ENCODE measurements at places on chromosomes 7 and 10. TPM values are rescaled to one million over a fixed set of nuclear protein-coding genes. Genes with fewer than 3 reads are reported as not detected.

Gene ZNF33A
- total RNA-seq, result 37.3 TPM

Gene ARPC1A
- 29.2 TPM for total RNA-seq

Gene RBM20
- total RNA-seq, result not detected

DNA sequence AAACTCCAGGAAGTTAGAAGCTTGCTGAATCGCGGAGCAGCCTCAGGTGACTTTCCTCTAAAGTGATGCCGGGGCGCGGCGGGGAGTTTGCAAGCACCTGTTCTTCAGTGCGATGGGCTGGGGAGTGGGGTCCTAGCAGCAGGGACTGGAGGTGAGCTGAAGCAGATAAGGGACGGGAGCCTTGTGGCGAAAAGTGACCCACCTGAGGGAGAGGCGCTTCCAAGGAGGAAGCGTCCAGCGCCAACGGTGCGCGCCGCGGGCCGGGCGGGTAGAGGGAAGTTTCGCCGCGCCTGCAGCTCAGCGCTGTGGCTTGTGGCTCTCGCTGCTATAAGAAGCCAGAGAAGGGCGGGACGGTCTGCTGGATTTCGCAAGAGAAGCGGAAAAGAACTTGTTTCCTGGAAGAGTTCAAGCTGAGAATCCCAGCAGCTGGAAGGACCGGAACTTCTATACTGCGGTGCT, at the start of gene STEAP4:
Gene STEAP4 (minus strand): TSS at position 305 of the 459 bp plus-strand sequence. CDS start 22,625 bp downstream, outside the sequence.
- no peak for DNase-seq

GRCh38 chr7:101161692-101162471, 3.5 kb downstream of the VGF start:
- DNase-seq, result no peak

GRCh38 chr10:48439581-48440041, 133.1 kb downstream of the MAPK8 start:
- DNase-seq, result no peak

Gene MDH2
- total RNA-seq, result 77.0 TPM

- DNase-seq, result no peak
Observed at GRCh38 chr10:100328198-100328597, 1.8 kb downstream of the PKD2L1 start.

Gene HTR5A
- not detected for total RNA-seq

DNA sequence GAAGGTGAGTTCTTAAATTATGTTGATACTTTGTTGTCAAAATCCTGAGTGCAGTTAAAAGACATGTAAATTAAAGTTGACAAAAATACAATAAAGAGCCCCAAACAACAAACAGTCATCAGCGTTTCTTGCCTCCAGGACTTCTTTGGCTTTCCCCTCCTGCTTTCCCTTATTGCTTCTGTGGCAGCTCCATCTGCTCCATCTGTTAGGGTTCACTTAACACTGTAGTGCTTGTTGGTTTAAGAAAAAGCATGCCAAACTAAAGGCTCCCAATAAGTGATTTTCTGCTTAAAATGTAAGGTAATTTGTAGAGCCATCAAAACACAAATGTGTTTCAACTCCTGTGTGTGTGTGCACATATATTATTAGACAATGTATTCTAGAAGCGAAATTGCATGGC, 254.3 kb upstream of the GNAI1 start:
- DNase-seq, result no peak

DNA sequence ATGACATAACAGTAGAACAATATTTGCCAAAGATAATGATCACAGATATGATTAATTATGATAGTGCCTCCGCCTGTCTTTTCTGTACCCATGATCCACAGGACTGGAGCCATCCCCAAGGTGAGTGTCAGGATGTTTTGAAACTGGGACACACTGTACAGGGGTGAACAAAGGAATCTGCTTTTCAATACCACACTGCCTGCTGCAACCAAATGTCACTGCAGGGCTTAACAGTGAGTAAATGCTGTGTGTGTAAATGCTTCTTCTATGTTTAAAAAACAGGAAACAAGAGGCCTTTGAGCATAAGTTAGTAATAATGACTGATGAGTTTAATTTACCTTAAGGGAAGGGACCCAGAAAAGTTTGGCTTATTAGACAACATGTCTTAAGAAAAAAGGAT, 65.2 kb downstream of the HBP1 start:
- DNase-seq, result no peak

- no peak for DNase-seq
Observed at GRCh38 chr7:122155566-122155965, 11.5 kb upstream of the AASS start.

Gene CHST15
- 0.26 TPM for total RNA-seq

DNA sequence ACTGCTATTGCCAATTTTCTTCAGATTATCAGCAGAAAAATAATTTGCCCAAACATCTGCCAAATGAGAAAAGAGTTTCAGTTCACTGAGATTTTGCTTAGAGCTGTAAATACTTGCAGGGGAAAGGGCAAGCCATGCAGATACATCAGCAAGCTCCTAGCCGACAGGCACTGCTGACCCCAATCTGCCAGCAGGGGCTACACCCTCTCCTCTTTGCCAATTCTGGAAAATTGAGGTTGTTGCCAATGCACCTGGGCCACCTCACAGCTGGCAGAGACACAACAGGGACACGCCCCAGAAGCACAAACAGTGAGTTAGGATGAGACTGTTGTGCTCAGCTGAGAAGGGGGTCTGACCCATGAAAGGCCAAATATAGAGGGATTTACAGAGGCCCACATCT, 129.5 kb upstream of the MYO3A start:
- no peak for DNase-seq

Gene USP54
- 3.6 TPM for total RNA-seq

Gene GPR15LG
- not detected for total RNA-seq
